ENCODE measurements at places on chromosomes 6 and 20.

GRCh38 chr6:121297694-121298093, 36.6 kb downstream of the TBC1D32 start:
- no peak for DNase-seq

DNA sequence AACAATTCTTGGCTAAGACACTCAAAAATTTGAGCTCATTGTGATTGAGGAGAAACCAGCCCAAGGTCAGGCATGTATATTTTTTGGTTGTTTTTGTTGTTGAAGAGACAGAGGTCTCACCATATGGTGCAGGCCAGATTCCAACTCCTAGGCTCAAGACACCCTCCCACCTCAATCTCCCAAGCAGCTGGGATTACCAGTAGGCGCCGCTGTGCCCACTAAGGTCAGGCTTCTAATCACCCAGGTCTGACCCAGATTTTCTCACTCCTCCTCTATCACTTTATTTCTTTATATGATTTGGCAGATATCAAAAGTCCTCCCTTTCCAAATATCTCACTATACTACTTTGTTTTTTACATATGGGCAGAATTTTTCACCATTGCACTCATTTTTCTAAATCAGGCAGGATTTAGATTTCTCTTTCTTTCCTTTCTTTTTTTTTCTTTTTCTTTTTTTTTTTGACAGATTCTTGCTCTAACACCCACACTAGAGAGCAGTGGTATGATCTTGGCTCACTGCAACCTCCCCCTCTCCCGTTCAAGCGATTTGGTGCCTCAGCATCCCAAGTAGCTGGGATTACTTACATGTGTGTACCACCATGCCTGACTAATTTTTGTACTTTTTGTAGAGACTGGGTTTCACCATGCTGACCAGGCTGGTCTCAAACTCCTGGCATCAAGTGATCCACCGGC, 1.7 kb upstream of the C6orf141 start:
- no peak for DNase-seq

- DNase-seq: no peak
Measured at GRCh38 chr20:15396900-15397299, 1059.5 kb upstream of the FLRT3 start.

GRCh38 chr6:10586302-10586701, 65.2 kb downstream of the GCNT2 start:
- no peak for DNase-seq

DNA sequence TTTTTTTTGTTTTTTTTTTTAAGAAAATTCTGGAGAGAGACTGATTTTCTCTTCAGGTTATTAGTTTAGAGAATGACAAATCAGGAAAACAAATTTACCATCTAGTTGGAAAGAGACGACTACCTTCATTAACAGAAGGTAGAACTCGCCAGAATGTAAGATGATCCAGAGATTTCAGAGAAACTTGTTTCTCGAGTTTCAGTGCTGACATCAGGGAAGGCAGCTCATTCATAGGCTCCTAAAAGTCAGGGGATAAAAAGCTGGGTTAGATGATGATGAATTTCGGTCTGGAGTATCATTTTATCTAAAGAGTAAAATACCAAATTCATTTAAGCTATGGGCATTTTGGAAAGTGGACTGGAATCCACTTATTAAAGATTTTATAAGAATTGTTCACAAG, 27.9 kb downstream of the ZNF334 start:
- no peak for DNase-seq

GRCh38 chr6:160462551-160463109, 114.5 kb downstream of the SLC22A3 start:
- peak; percentile 32 for DNase-seq

- peak; percentile 32 for DNase-seq
Measured at GRCh38 chr6:111096246-111096645, 8.9 kb downstream of the SLC16A10 start.

DNA sequence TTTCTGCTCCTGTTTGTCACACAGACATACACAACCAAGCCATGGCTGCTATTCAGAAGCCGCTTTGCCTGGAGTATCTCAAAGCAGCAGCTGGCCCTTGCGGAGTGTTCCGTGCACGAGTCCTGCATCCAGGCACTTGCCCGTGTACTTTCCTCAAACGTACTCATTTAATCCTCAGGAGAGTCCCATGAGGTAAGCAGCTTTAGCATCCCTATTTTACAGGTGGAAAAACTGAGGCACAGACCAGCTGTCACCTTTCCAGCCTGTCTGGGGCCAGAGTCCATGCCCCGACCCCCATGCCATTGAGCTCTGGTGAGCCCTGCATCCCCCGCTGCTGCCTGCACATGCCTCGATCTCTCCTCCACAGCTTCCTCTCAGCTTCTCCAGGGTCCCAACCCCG, 130.0 kb downstream of the ERMARD start:
- DNase-seq: no peak

GRCh38 chr6:39602601-39603519, 122.3 kb downstream of the KIF6 start:
- no peak for DNase-seq

DNA sequence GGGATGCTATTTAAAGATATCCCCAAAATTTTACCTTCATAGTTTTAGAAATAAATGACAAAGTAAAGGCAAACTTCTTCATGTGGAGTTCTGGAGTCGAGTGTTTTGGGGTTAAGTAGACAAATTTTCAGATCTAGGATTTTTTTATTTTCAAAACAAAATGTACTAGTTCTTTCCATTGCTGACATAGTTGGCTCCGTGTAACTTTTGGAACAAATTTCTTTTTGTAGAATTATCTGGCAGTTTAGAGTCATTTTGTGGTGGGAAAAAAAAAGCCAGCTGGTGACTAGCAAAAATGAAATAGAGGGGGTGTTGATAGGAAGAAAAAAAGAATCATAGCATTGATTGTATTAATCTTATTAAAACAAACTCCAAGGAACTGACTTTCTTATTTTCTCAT, 131.6 kb upstream of the TCF21 start:
- DNase-seq: no peak

- DNase-seq: no peak
Measured at GRCh38 chr6:150841697-150842096, 23.8 kb upstream of the MTHFD1L start.

DNA sequence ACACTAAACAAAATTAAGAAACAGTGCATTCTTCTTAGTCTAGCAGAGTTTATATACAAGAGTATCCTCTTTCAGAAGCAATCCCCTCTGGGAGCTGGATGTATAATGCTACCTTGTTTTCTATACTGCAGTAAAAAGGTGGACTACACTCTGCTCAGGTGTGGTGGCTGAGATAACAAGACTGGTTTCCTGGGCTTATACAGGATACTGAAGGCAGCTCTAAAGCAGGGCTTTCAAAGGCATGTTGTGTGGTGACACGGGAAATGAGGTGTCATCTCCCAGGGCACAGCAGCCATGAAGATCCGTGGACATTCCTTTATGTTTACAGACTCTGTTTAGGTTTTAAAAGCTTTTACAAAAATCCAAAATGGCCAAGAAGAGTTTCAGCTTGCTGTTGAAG, 136.7 kb downstream of the MAP3K4 start:
- no peak for DNase-seq

GRCh38 chr6:157210954-157211353, 112.4 kb downstream of the TMEM242 start:
- no peak for DNase-seq

DNA sequence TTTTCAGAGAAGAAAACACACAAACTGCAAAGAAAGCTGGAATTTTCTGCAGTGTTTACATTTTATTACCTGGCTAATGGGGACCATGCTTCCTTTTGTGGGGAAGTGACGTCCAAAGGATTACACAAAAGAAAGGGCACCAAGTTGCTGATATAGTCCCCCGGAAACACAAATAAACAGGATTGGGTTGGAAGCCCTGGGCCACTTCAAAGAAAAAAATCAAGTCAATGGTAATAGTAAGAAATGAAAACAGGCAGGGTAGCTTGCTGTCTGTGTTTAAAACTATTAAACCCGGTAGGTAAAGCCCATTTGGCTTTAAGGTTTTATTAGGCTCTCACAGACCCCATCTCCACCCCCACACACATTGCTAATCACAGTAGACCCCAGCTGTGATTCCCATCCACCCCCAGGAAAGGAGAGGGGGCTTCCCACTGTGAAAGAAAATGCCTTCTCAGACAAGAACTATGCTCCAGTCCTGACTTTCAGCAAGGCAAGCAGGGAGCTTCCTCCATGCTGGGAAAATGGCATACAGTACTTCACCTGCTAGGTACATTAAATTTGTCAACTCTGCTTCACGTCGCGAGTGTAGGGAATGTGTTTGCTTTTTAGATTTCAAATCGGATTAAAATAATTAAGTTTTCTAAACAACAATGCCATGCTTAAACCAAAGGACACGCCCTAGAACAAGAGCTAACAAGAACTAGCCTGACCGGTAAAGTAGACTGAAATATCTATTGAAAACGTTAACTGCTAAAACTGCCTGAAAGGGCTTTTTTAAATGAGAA, 1.1 kb downstream of the PERP start:
- no peak for DNase-seq

DNA sequence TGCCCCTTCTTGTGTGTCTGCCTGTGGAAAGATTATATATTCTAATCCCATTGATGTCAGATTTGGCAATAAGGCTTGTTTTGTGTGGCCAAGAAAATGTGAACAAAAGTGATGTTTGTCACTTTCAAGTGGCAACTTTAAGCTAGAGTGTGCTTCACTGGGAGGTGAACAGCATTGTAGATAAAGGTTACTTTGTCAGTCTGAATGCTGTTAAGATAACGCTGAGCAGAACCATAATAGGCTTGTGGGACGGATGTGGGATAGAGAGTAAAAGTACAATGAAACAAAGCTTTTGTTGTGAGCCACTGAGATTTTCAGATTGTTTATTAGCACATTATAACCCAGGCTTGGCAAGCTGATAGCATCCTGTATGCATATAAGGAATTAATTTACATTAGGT, 303.8 kb upstream of the MAN1A1 start:
- no peak for DNase-seq
